GM12878 (cell line): ENCODE measurements at places on chromosomes 5 and 9.

- DNase-seq, result no peak
Observed at GRCh38 chr5:6859951-6860638, 146.9 kb downstream of the TENT4A start.

DNA sequence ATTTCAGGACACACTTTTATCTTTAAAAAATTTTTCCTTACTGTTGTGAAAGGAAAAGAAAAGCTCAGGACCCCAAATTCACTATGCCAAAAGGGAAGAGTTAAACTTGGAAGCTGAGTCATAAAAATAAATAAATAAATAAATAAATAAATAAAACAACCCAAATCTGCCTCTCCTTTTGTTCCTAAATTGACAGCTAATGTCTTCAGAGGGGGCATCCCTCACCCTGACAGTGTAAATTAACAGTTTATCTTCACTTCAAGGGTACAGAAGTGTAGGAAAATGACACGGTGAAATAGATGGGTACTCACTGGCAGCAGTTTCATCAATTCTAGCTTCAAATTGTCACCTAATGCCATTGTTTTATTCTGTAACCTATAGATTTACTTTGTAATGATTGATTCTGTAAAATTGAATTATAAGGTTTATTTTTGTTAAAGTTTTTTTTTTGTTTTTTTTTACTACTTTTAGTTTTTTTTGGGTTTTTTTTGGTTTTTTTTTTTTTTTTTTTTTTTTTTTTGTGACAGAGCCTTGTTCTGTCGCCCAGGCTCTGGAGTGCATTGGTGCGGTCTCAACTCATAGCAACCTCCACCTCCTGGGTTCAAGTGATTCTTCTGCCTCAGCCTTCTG, 18.5 kb upstream of the ANXA1 start:
- no peak for DNase-seq

- peak; percentile 25 for DNase-seq
Observed at GRCh38 chr5:75044406-75044805, 8.0 kb downstream of the GCNT4 start.

GRCh38 chr5:177336112-177336511, 15.4 kb downstream of the LMAN2 start:
- no peak for DNase-seq

- DNase-seq, result no peak
Observed at GRCh38 chr5:156534085-156534484, 207.1 kb downstream of the SGCD start.

DNA sequence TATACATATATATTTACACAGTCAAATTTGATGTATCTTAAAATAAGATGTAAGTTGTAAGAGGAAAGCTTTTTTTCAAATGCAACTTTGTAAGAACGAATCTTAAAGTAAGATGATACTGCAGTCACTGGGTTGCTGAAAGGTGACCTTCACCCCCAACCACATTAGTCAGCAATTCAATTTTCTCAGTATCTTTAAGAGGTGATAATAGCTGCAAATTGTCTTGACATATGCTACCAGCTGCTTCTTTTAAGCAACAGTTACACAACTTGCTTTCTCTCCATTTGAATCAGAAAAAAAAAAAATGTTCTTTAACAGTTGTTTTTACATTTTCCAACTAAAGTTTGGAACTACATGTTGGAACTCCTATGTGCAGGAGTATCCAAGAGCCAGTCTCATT, 246.6 kb upstream of the CCNG1 start:
- DNase-seq, result peak; percentile 3

- no peak for DNase-seq
Observed at GRCh38 chr5:109674596-109674995, 15.1 kb upstream of the MAN2A1 start.

- DNase-seq, result no peak
Observed at GRCh38 chr5:88818296-88818695, 64.7 kb downstream of the MEF2C start.

DNA sequence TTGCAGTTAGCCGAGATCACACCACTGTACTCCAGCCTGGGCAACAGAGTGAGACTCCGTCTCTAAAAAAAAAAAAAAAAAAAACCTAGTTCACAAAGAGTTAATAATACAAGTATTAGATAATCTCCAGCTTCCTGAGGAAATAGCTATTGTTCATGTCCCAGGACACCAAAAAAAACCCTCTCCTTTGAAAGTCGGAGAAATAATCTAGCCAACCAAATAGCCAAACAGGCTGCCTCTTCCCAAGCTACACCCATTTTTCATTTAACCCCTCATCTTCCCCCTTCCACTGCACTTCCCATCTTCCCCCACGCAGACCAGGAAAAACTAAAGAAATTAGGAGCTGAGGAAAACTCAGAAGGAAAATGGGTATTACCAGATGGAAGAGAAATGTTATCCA, 23.6 kb downstream of the CNOT8 start:
- no peak for DNase-seq

DNA sequence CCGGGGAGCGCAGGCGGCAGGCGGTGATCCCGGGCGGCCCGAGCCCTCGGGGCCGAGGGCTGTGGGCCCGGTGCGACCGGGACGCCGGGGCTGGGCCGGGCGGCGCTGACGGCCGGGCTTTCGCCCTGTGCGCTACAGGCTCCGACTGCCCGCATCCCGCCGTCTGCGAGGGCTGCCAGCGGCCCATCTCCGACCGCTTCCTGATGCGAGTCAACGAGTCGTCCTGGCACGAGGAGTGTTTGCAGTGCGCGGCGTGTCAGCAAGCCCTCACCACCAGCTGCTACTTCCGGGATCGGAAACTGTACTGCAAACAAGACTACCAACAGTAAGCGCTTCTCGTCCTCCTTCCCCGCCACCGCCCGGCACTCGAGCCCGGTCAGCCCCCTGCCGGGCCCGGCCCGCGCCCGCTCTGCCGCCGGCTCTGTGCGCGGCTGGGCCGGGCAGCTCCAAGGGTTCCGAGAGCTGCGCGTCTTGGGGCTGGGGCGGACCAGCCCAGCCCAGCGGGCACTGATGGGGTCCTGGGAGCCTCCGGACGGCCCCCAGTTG, 1.6 kb downstream of the LMX1B start:
- no peak for DNase-seq

GRCh38 chr5:146213210-146213826, 9.9 kb downstream of the RBM27 start:
- DNase-seq, result no peak

GRCh38 chr5:157143127-157143971, 684 bp upstream of the MED7 start:
- no peak for DNase-seq

DNA sequence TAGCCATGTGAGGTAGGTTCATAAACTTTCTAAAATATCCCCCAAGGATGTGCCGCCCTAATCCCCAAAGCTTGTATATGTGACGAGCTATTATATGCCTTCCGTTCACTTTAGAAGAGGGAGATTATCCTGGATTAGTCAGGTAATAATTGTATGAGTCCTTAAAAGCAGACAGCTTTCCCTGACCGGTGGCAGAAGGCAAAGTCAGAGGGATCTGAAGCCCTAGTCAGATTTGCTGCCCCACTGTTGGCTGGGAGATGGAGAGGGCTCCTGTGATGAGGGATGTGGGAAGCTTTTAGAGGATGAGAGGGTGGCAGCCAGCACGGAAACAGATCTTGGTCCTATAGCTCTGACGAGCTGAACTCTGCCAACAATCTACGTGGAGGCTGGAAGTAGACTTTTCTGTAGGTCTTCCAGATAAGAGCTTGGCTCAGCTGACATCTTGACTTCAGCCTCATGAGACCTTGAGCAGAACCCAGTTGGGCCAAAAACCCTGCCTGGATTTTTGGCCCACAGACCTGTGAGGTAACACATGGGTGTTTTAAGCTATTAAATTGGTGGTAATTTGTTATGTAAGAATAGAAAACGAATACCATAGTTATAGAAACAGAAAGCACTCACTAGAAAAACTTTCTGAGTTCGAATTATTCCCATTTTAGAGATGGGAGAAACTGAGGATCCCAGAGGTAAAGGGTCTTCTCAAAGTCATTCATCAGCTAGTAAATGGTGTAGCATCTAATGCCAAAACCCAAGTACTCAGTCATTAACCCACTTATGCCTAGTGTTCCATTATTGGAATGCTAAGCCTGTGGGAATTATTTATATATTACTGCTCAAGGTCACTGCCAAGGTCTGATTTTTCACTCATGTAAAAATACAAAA, 48.9 kb downstream of the SH3PXD2B start:
- no peak for DNase-seq

GRCh38 chr5:43121913-43122484, 1.3 kb downstream of the ZNF131 start:
- DNase-seq, result no peak

GRCh38 chr5:11084111-11084510, 323.1 kb upstream of the DAP start:
- no peak for DNase-seq

DNA sequence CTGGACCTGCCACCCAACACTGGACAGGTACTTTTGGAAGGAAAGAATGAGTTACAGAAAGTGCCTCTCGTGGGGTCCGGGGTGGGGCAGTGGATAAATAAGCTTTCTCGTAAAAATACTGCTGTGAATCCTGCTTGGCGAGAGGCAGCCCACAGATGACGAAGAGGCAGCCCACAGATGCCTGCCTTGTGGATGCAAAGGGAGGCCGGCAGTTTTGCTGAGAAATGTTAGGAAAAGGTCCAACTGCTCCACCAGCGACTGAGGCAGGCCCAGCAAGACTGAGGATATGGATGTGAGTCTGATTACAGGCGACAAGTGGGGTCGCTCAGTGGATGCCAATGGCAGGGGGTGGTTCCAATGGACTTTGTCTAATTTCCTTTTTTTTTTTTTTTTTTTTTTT, 79.1 kb upstream of the PPP1R26 start:
- no peak for DNase-seq

DNA sequence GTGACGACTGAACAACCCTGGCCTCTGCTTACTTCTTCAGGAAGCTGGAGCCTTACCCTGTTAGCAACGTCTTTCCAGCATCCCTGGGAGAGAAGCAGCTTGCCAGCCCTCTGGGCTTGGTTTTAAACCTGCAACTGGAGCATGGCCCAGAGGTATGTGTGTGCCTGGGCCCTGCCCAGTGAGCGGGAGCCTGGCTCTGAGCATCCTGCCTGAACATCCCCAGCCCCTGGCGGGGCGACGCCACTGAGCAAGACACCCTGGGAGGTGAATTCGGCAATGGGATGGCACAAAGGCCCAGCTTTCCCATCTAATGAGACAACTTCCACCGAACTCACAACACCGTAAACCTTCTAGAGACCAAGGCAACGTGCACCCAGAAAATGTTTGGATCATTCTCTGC, 23.6 kb downstream of the IRX4 start:
- no peak for DNase-seq

- DNase-seq, result no peak
Observed at GRCh38 chr5:16742938-16743337, 126.1 kb upstream of the RETREG1 start.

DNA sequence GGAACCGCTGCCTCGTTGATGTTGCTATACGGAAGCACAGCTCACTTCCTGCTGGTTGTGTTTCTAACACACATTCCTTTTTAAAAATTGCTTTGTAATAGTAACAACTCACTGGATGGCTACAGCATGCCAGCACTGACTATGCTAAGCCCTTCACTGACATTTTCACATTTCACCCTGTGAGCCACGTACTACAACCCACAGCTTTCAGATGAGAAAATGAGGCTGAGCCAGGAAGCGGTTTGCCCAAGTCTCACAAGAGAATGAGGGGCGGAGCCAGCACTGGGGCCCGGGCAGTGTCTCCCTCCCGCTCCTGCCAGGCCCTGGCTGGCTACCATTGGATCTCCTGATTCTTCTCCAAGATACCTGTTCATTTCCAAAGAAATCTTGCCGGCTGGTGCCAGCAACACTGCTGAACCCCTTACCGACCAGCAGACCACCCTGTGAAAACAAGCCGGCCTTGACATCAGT, 38.3 kb downstream of the FAM78A start:
- DNase-seq, result peak; percentile 76

DNA sequence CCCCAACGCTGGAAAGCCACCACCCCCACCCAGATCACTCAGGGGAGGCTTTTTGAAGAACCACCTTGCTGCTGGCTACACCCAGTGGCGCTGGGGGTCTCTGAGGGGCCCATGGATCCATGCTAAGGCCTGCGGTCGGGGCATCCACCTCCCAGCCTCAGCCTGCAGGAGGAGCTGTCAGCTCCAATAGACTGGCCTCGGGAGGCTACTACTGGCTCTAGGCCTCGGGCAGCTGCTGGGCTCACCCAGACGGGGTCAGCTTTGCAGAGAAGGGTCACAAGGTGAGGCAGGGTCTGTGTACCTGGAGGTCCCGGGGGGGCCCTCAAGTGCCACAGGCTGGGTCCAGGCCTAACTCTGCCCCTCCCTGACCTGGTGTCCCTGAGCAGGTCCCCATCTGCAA, 193.7 kb downstream of the OLFM1 start:
- DNase-seq, result no peak

DNA sequence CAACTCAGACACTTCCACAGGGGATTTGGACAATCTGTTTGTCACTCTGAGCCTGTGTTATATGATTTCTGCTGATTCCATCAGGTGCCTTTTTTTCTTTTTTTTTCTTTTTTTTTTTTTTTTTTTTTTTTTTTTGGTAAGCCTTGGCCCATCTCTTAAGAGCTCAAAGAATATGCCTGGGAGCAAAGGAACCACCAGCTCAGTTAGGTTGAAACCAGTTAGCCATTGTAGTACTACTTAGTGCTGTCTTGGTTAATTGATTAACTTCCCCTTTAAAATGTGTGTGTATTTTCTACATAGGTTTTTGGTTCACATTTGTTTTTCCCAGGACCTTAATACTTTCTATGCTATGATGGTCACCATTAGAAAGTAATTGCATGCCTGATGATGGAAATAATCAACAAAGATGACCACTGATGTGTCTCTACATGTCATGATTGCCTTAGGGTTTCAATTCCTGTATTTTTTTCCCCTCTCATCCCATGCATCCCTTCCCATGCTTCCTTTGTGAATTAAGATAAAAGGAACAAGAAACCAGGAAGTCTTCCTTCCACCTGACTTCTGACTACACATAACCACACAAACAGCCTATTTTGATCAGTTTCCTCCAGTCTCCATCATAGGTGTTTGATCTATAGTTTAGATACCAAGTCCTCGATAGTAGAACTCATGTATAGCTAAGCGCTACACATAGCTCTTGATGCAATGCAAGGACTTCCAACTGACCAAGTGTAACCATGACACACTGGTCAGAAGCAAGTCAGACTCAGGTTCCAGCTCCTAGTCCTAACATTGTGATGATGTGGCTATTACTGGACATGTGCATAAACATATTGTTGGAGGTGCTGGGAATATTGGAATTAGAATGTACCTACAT, 306.1 kb downstream of the EFNA5 start:
- peak; percentile 32 for DNase-seq

- DNase-seq, result no peak
Observed at GRCh38 chr9:115520646-115521045, 402.7 kb upstream of the TNC start.

GRCh38 chr9:99294850-99295461, 72.9 kb downstream of the SEC61B start:
- no peak for DNase-seq

- DNase-seq, result no peak
Observed at GRCh38 chr5:176621661-176622079, 8.7 kb downstream of the SNCB start.
